ENCODE measurements at places on chromosomes 11 and 22.

DNA sequence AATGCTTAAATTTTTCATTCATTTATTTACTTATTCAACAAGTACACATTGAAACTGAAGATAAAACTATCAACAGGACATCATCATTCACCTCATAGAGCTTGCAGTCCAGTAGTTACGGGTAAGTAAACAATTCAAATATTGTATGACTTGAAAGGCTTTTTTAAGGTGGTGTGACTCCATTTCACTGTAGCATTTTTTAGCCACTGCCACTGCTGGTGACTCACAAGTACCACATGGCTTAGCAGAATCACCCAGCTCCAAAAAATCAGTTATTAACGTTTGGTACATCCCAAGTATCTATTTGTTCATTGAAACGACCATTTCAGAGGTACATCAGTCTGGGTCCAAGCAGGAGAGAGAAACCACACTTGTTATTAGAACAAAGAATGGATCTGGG is 427.9 kb upstream of the DDI1 start:
- DNase-seq, result no peak

GRCh38 chr22:43862074-43862881 is at the start of gene SULT4A1:
Gene SULT4A1, minus strand, starts transcription at chr22:43862513. Its CDS starts 131 bp downstream, at chr22:43862382.
- peak; percentile 90 for DNase-seq

DNA sequence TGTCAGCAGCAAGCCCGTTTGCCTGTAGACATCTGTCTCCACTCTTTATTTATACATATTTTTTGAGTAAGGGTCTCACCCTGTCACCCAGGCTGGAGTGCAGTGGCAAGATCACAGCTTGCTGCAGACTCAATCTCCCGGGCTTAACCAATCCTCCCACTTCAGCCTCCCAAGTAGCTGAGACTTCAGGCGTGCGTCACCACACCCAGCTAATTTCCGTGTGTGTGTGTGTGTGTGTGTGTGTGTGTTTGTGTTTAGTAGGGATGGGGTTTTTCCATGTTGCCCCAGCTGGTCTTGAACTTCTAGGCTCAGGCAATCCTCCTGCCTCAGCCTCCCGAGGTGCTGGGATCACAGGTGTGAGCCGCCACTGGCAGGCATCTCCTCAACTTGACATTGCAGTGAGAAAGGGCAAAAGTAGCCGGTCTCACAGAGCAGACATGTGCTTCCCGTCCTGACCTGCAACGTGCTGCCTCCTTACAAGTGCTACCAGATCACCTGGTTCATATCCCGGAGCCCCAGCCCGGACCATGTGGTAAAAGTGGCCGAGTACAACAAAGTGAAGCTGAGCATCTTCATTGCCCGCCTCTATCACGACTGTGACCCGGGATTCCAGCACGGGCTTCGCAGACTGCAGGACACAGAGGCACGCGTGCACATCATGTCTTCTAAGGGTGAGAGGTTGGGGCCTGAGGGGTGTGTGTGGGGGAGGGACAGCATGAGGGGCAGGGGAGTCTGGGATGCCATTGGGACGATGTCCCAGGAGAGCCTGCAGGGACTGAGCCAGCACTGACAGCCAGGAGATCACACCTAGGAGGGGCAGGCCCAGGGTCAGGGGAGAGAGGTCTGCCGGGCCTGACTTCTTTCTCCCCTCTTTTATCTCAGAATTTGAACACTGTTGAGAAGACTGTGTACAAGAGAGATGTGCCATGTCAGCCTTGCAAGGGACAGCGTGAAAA is 5.6 kb upstream of the APOBEC3H start:
- DNase-seq, result no peak

GRCh38 chr22:24495365-24495675 is 188 bp downstream of the UPB1 start:
- DNase-seq, result no peak

- no peak for DNase-seq
Measured at GRCh38 chr11:130478881-130479280, 30.4 kb downstream of the ADAMTS15 start.

DNA sequence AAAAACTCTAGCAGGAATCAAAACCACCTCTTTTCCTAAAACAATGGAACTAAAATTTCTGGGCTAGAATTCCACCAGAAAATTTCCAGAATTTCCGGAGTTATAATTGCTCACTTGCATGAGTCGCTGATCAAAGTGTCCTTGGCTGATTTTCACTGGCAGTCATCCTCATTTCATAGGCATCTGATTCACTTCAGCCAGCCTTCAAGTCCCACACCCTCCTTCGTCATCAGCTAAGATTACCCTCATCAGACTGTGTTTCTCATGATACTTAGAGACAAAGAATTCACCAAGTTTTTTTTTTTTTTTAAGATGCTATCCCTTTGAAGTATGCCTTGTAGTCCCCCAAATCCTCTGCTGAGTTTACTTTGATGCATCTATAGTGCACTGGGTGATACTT is 71.5 kb upstream of the RAB38 start:
- no peak for DNase-seq

DNA sequence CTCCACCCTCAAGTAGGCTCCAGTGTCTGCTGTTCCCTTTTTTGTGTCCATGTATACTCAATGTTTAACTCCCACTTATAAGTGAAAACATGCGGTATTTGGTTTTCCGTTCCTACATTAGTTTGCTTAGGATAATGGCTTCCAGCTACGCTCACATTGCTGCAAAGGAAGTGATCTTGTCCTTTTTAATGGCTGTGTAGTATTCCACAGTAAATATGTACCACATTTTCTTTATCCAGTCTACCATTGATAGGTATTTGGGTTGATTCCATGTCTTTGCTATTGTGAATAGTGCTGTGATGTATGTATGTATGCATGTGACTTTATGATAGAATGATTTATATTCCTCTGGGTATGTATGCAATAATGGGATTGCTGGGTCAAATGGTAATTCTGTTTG is 144.6 kb downstream of the BRD1 start:
- no peak for DNase-seq

DNA sequence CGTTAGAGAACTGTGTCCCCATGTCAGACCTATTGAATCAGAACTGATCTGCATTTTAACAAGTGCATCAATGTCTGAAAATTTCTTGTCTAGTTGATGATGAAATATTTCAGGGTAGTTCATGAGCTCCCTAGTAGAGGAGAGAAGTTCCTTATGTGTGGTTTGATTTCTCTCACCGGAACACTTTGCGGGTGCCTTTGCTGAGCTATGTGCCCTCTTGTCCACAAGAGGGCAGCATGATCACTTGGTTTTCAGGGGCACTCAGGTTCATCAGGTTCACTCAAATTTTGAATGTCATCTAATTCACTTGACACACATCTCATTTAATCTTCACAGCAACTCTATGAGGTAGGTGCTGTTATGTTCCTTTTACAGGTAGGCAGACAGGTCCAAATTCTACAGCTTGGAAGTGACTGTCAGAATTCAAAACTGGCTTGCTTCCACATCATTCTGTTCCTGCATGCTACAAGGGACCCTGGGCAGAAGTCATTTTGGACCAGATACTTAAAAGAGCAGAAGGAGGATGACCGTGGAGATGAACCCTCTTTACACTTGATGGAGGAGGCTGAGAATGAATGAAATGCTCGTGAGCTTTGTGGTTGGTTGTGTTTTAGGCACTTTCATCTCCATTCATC is 55.6 kb downstream of the P4HA3 start:
- DNase-seq, result peak; percentile 81

GRCh38 chr11:130462931-130463330 is 14.5 kb downstream of the ADAMTS15 start:
- no peak for DNase-seq

DNA sequence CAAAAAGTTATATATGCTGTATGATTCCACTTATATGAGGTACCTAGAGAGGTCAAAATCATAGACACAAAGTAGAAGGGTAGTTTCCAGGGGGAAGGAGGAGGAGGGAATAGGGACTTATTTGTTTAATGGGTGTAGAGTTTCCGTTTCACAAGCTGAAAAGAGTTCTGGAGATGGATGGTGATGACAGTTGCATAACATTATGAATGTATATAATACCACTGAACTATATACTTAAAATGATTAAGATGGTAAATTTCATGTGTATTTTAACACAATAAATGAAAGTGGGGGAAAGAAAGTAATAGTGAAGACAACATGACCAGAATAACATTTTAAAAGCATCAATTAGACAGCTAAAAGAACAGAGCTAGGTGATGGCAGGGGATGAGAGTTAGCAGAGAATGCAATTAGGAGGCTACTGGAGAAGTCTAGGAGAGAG is 51.2 kb downstream of the MRTFA start:
- no peak for DNase-seq

- DNase-seq, result peak; percentile 52
Measured at GRCh38 chr11:73597336-73597955, 466 bp downstream of the FAM168A start.

DNA sequence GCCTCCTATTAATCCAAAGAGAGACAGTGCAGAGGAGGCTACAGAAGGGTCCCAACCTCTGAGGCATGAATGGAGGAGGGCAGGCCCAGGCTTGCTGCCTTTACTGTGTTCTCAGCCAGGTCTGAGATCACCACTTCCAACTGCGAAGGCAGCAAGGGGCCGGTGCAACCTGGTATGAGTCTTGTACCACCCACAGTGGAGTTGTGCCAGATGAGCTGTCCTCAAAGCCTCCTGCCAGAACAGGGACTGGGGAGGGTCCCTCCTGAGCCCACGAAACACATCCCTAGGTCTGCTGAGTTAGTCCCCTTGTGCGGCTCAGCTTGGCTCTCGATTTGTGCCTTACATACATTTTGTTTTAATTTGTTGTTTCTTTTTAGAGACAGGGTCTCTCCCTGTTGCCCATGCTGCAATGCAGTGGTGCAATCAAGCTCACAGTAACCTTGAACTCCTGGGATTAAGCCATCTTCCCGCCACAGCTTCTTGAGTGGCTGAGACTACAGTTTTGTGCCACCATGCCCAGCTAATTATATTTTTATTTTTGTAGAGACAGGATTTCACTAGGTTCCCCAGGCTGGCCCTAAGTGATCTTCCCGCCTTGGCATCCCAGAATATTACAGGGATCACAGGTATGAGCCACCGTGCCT is 9.3 kb downstream of the MIF start:
- no peak for DNase-seq

GRCh38 chr22:25092119-25092518 is 107.5 kb upstream of the CRYBB3 start:
- no peak for DNase-seq

- no peak for DNase-seq
Measured at GRCh38 chr11:108817976-108818375, 153.1 kb downstream of the DDX10 start.

GRCh38 chr11:87454241-87454640 is 416.5 kb downstream of the TMEM135 start:
- DNase-seq, result peak; percentile 53

- DNase-seq, result no peak
Measured at GRCh38 chr11:8091721-8092120, 10.7 kb downstream of the TUB start.

DNA sequence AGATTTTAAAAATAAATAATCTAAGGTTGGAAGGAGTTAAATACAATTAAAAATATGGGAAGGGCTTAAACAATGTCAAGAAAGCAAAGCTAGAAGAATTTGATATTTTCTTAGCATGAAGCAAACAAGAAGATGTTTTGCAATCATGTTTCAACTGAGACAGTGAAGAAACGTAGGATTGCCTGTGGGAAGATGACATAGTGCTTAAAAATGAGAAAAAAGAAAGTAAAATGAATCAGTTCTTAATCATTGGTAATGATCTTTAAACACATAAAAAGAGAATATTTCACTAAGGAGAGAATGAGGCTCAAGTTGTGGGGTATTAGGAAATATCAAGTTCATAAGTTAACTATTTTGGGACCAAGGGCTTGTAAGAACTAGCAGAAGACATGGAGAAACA is 855.0 kb downstream of the METTL15 start:
- no peak for DNase-seq

GRCh38 chr11:118226296-118226695 is 1.5 kb upstream of the JAML start:
- DNase-seq, result no peak

DNA sequence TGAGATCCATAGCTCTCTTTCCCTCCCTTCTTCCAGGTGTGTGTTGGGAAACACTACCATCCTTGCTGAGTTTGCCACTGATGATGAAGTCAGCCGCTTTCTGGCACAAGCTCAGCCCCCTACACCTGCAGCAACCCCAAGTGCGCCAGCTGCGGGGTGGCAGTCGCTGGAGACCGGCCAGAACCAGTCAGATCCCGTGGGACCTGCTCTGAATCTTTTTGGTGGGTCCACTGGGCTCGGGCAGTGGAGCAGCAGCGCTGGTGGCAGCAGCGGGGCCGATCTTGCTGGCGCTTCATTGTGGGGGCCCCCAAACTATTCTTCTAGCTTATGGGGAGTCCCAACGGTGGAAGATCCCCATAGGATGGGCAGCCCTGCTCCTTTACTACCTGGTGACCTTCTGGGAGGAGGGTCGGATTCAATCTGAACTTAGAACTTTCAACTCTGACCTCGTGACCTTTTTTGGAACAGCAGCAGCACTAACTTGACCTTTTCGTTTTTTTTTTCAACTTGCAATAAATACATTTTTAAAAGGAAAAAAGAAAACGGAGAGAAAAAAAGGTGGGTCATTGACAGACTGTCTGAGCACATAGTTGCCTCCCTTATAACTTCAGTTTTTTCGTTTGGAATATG is 23.4 kb upstream of the ADSL start:
- no peak for DNase-seq

DNA sequence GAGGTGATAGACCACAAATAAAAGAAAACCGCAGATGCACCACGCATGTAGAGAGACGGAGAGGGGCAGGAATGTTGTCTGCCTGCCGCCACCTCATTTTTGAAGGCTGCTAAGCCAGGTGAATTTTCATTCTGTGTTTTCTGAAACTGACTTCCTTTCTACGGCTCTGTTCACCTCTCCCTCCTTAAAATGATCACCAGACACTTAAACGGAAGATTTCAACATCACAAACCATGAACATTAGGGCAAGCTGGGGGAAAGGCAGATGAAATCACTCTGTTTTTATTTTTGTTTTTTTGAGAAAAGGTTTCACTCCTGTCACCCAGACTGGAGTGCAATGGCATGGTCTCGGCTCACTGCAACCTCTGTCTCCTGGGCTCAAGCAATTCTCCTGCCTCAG is 232.4 kb downstream of the MIAT start:
- no peak for DNase-seq

- no peak for DNase-seq
Measured at GRCh38 chr11:62725646-62726045, 1.6 kb downstream of the HNRNPUL2 start.

DNA sequence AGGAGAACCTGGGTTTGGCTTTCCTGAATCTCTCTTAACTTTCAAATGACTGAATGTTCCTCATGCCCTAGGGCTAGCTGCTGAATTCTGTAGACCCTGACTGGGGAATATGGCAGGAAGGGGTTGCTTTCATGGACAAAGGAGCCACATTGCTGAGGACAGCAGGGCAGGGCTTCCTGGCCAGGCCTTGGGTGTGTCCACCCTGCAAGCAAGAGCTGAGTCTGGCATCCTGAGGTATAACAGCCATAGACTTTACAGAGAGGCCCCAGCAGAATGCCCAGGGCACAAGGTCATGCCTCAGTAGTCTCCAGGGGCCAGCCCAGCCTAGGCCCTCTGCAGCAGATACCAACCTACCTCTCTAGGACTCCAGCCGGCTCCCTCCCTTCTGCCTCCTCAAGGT is 102.2 kb upstream of the RAG2 start:
- DNase-seq, result no peak

- no peak for DNase-seq
Measured at GRCh38 chr22:22779213-22779612, 108.4 kb upstream of the IGLL5 start.

- DNase-seq, result peak; percentile 57
Measured at GRCh38 chr11:131823772-131824171, 453.4 kb downstream of the NTM start.

GRCh38 chr11:133726542-133726941 is 118.8 kb downstream of the SPATA19 start:
- peak; percentile 63 for DNase-seq

GRCh38 chr22:24503843-24504338 is 8.8 kb downstream of the UPB1 start:
- DNase-seq, result no peak

GRCh38 chr22:38467904-38468442 is at the start of gene KDELR3:
Gene KDELR3, plus strand, starts transcription at chr22:38468096. Its CDS starts 138 bp downstream, at chr22:38468234.
- DNase-seq, result no peak

Measured in brain (organoid and tissue), 16 donors.